ENCODE measurements at places on chromosomes 5 and 9.
A peak's percentile ranks its signal among the peaks of the same experiment; 100 is the strongest.

DNA sequence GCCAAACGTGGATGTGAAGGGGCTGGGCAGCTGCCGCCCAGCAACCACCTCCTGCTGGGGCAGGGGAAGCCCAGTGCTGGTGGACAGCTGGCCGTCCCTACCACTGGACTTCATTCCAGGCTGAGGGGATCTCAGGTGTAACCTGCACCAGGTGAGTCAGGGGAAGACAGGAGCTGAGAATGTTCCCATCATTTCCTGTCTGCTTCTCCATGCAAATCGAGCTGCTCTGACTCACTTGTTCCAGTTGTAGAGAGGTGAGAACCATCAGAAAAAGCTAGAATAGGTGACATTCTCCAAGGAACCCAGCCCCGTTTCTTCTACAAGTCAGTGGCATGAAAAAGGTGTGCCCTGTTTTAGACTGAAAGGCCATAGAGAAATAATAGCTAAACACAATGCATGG is 21.8 kb upstream of the BARX1 start:
- DNase-seq = no peak

DNA sequence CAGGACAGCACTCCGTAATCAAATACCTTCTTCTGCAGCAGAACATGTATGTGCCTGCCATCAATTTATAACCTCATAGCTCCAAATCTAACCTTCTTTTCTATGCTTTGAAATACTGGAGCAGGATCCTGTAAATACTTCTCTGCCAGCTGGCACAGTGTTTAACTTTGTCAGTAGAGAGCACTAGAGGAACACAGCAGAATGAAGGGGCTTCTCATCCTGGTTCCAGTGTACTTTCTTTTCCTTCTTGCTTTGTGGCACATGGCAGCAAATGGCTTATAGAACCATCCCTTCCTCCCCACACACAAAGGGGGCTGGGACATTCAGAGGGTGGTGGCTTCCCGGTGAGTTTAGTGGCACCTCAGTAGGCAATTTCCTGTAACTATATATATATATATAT is 3.8 kb upstream of the FBXW11 start:
- peak; percentile 31 for DNase-seq

DNA sequence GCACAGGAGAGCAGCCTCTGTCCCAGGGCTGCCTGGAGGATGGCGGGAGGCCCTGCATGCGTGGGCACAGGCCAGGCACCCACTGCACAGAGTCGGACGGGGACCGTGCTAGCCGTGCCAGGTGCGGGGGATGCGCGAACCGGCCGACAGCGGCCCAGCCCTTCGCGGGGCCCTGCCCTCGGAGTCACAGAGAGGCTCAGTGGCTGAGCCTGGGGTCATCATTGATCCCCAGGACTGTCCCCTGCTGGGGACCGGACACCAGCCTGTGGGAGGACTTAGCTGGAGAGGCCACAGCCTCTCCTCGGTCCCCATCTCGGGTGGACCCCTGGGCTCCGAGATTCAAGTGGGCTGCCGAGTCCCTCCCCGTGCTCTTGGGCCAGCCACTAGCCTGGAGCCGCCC is 19.1 kb upstream of the LAMC3 start:
- no peak for DNase-seq

- no peak for DNase-seq
Measured at GRCh38 chr5:55370291-55370925, 62.6 kb downstream of the MTREX start.

All from cerebellum (tissue), 4 donors.